NCI-H774 (cell line): ENCODE measurements at places on chromosomes 11 and 22.
A peak's percentile ranks its signal among the peaks of the same experiment; 100 is the strongest.

GRCh38 chr22:41478891-41479521 lies 10.1 kb downstream of the ACO2 start:
- DNase-seq, result no peak

DNA sequence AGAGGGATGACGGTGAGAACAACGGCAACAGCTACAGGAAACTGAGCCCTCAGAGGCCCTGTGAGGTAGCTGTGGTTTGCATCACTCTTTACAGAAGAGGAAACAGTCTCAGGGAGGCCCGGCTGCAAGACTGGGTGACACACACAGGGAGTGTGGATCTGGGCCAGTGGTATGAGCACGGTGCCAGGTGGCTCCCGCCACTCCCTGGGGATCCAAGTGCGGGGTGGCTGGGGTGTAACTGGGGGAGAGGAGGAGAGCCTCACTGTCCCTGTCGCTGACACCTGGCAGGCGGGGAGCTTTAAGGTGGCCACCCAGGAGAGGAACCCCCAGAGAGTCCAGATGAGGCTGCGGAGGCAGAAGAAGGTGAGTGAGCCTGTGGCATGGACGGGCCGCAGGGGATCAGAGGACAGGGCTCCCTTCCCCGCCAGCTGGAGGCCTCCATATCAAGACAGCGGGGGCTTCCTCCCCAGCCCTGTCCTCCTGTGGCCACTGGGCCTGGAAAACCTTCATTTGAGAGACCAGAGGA lies 5.6 kb downstream of the RGL4 start:
- DNase-seq, result no peak

DNA sequence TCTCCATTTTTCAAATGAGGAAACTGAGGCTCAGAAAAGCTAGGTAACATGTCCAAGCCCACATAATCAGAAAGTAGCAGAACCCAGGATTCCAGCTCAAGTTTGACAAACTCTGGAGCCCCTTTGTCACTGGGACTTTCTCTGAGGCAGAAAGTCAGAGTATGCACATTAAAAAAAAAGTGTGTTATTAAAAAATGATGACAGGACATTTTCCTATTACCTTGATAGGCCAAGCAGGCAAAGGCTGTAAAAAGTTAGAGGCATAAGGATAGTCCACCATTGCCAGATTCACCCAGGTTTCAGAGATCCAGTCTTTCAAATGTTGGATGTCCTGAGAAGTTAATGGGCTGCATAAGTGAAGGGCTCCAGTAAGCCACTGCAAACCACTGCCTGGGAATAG lies 51.4 kb downstream of the PRCP start:
- DNase-seq, result no peak

DNA sequence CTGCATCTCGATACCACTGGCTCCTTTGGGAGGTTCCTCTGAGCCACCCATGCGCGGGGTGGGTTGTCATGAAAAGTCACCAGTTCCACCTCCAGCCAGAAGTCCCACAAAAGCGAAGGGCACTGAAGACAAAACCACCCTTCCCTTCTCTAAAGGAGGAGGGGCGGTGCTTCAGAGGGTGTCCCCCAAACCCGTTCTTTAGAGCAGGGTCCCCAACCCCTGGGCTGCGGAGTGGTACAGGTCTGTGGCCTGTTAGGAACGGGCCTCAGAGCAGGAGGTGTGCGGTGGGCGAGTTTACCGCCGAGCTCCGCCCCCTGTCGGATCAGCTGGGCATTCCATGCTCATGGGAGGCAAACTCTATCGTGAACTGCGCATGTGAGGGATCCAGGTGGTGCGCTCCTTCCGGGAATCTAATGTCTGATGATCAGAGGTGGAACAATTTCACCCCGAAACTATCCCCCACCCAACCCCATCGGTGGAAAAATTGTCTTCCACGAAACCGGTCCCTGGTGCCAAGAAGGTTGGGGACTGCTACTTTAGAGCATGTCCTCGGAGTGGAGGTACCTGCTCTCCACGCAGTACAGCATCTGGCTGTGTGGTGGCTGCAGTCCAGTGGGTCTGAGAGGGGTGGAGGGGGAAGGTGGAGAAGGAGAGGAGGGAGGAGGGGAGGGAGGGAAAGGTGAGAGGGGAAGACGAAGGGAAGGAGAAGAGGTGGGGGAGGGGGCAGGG lies 72.9 kb upstream of the SEPTIN5 start:
- peak; percentile 71 for DNase-seq

- DNase-seq, result no peak
Observed at GRCh38 chr11:65104628-65105027, 7.0 kb upstream of the TM7SF2 start.

DNA sequence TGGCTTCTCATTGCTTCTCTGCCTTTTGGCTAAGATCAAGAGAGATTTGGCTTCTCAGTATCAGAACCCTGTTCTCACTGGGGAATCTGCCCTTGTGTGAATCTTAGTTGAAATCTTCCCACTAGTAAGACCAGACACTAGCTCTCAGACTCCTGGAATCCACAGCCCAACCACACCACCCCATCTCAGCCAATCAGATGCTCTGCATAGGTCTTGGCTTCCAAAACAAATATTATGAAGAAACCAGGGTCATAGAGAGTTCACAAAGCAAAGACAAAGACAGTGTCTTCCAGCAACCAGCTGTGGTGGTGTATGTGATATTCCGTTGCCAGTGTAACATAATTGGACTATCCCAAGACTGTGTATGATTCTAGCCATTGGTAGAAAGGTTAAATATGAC lies 5.4 kb downstream of the OR8B12 start:
- DNase-seq, result no peak

GRCh38 chr11:29538339-29539036 lies 478.3 kb downstream of the KCNA4 start:
- DNase-seq, result no peak

DNA sequence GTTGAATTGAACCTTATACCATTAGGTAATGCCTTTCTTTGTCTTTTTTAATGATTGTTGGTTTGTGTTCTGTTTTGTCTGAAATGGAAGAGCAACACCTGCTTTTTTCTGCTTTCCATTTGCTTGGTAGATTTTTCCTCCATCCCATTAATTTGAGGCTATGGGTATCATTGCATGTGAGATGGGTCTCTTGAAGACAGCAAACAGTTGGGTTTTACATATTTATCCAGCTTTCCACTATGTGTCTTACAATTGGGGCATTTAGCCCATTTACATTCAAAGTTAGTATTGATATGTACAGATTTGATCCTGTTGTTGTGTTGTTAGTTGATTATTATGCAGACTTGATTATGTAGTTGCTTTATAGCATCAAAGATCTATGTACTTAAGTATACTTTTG lies 21.1 kb upstream of the RAB38 start:
- DNase-seq, result no peak

GRCh38 chr11:72015511-72016061 lies 16.9 kb downstream of the IL18BP start:
- no peak for DNase-seq

GRCh38 chr11:118476676-118477075 lies 40.4 kb downstream of the KMT2A start:
- no peak for DNase-seq

GRCh38 chr11:27653990-27654758 lies 46.1 kb downstream of the BDNF start:
- no peak for DNase-seq

DNA sequence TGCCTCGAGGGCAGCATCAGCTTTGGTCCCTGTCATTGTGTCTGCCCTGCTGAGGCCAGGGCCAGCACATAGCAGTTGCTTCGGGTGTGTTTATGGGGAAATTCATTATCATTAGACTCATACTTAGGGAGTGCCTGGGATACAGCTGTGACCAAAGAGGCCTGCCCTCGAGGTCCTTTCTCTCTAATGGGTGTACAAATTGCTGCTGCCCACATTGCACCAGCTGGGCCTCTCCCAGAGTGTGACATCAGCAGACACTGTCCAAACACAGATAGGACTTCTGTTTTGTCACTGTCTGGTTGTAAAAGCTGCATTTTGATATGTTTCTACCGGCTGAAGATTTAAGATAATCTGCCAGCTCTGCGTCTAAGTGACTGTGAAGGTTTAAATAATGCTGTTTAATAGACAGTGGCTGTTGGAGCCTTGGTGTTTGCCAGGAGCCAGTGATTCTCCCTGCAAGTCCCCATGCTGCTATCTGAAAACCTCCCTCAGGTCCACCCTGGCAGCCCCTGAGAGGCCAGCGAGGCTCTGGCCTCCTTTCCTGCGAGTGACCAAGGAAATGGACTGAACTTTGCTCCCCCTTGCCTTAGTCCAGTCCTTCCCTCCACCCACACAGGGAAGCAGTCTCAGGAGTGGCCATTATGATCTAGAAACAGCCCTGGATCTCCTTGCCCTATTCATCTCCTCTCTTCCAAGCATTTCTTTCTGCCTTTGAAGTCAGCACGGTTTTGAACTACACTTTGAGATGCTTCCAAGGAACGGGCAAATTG lies 505.2 kb downstream of the TBC1D22A start:
- DNase-seq, result no peak
